ENCODE measurements at places on chromosomes 1 and 21. TPM values are rescaled to one million over a fixed set of nuclear protein-coding genes. Genes with fewer than 3 reads are reported as not detected.

STUM gene
- total RNA-seq, result not detected

DEPDC1 gene
- 81.0 TPM for total RNA-seq

TOE1 gene
- 37.1 TPM for total RNA-seq

CHRM3 gene
- total RNA-seq, result 3.4 TPM

GBP6 gene
- not detected for total RNA-seq

DCST1 gene
- not detected for total RNA-seq

OTUD7B gene
- total RNA-seq, result 5.4 TPM

NBPF4 gene
- total RNA-seq, result not detected

OR2G2 gene
- total RNA-seq, result not detected

PTPRC gene
- total RNA-seq, result 0.14 TPM

CD1E gene
- total RNA-seq, result not detected

NES gene
- 0.48 TPM for total RNA-seq

DNAJC8 gene
- total RNA-seq, result 119 TPM

PIK3R3 gene
- 14.9 TPM for total RNA-seq

UBASH3A gene
- not detected for total RNA-seq

DMBX1 gene
- total RNA-seq, result 0.37 TPM

GABPA gene
- total RNA-seq, result 22.8 TPM

F13B gene
- not detected for total RNA-seq

SCAMP3 gene
- total RNA-seq, result 72.7 TPM

PAQR7 gene
- total RNA-seq, result 3.2 TPM

ATP1A4 gene
- not detected for total RNA-seq

CNR2 gene
- total RNA-seq, result not detected

SLC44A5 gene
- total RNA-seq, result 1.6 TPM

EDEM3 gene
- 28.4 TPM for total RNA-seq

TRAF5 gene
- total RNA-seq, result 2.9 TPM

GLIS1 gene
- 0.86 TPM for total RNA-seq

S100A7 gene
- total RNA-seq, result not detected

MNDA gene
- 0.39 TPM for total RNA-seq

FTCD gene
- 0.41 TPM for total RNA-seq

OR1C1 gene
- not detected for total RNA-seq

SPRR3 gene
- total RNA-seq, result not detected

FCRL2 gene
- not detected for total RNA-seq

KRTAP19-3 gene
- not detected for total RNA-seq

LDLRAD1 gene
- total RNA-seq, result not detected
